ENCODE measurements at places on chromosomes 11 and 22.

GRCh38 chr11:130737041-130737830, 179.0 kb downstream of the SNX19 start:
- no peak overlapping the region for H3K4me3 ChIP-seq
- no peak overlapping the region for H3K27ac ChIP-seq
- no peaks in the 10 kb centered on the region for H3K4me1 ChIP-seq
- H3K36me3 ChIP-seq, result no peaks in the 10 kb centered on the region

- no peaks in the 10 kb centered on the region for H3K27me3 ChIP-seq
- no peaks in the 10 kb centered on the region for H3K36me3 ChIP-seq
Measured at GRCh38 chr11:4671741-4672140, 25.9 kb downstream of the OR51E2 start.

DNA sequence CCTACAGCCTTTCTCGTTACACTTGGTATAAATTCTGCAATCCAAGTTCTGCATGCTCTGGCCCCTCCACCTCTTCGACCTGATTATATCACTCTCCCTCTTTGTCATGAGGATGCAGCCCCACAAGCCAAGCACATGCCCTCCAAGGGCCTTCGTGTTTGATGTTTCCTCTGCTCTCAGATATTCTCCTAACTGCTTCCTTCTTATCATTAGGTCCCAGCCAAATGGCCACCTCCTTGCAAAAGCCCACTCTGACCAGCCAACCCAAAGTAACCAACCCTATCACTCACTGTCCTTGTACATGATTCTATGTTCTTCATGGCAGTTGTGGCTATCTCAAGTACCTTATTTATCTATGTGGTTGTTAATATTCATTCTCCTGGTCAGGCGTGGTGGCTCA, 38.3 kb upstream of the LRRC55 start:
- no peak overlapping the region for H3K27ac ChIP-seq
- H3K27me3 ChIP-seq, result no peaks in the 10 kb centered on the region
- no peak overlapping the region for H3K4me3 ChIP-seq
- no peaks in the 10 kb centered on the region for H3K4me1 ChIP-seq

DNA sequence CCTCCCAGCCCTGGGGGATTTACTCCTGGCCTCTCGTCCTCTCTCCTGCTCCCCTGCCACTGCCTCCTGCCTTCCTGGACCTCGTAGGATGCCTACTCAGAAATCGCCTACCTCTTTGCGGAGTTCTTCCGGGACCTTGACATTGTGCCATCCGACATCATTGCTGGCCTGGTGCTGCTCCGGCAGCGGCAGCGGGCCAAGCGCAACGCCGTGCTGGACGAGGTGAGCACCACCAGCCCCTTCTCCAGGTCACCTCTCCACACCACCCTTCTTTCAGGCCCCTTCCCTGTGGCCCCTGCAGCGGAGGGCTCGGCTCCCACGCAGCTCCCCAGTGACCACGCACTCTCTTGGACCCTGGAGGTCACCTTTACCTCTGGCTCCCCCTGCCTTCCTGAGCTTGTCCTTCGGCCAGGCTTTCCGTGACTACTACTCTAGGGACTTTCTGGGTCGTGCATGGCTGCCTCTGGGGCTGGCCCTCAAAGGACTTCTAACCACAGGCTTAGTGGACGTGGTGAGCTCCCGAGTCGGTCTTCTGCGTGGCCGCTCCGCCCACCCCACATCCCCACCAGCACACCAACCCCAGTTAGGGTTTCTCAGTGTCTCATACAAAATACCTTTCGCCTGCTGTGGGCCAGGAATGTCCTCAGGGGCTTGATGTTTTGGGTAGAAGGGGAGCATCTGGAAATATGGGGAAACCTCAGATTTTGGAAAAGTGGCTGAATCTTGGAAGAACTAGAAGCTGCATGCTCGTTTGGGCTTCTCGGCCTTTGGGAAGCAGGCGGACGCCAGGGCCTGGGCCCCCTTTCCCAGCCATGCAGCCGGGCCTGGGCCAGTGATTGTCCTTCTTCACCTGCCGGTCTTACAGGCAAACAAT, 24.1 kb upstream of the MYRF start:
- no peak for DNase-seq
- no peaks in the 10 kb centered on the region for H3K27me3 ChIP-seq
- H3K36me3 ChIP-seq, result peaks cover 4% of the 10 kb centered on the region
- no peak overlapping the region for H3K27ac ChIP-seq

DNA sequence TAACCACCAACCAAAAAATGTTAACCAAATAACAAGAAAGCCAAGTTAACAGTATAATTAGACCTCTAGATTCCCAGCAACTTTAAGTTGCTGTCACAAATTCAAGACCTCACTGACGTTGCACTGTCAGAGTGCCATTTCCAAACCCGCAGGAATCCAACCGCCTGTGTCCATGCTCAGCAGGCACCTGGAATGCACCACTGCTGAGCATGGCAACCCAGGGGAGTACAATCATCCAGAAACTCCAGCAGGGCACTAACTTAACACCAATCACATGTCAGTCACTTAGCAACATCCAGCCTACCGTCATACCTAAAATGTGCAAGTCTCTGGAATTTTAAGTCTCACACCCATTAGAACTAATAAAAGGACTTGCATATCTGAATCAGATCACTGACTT, 48.8 kb downstream of the SMCO4 start:
- no peak for DNase-seq
- no peak overlapping the region for H3K27ac ChIP-seq
- H3K4me3 ChIP-seq, result no peak overlapping the region

GRCh38 chr11:93054881-93055280, 85.4 kb downstream of the MTNR1B start:
- no peaks in the 10 kb centered on the region for H3K4me1 ChIP-seq
- no peak overlapping the region for H3K27ac ChIP-seq
- H3K4me3 ChIP-seq, result no peak overlapping the region
- no peaks in the 10 kb centered on the region for H3K36me3 ChIP-seq
- H3K27me3 ChIP-seq, result peaks cover 3% of the 10 kb centered on the region
- no peak for DNase-seq

DNA sequence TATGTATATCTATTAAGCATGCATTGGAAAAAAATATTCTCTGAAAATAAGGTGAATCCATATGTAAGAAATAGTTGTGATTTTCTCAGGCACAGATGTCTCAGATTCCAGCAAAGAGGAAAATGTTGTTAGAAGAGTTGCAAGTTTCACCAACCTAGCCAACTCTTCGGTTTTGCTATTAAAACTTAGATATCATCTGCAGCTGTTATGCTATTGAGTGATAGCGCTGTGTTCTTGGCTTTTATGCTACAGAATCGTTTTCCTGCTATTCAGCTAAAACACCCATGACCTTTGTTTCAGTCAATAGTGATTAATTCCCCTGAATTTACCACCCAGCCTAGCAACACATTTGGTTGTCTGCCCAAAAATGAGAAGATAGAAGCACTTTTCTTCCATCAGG, 795.6 kb upstream of the ANO3 start:
- no peaks in the 10 kb centered on the region for H3K4me1 ChIP-seq
- no peak overlapping the region for H3K4me3 ChIP-seq
- H3K36me3 ChIP-seq, result no peaks in the 10 kb centered on the region
- no peak overlapping the region for H3K27ac ChIP-seq

- no peak overlapping the region for H3K27ac ChIP-seq
- H3K4me3 ChIP-seq, result no peak overlapping the region
- no peak for DNase-seq
- peaks cover 18% of the 10 kb centered on the region for H3K4me1 ChIP-seq
- no peaks in the 10 kb centered on the region for H3K27me3 ChIP-seq
- no peaks in the 10 kb centered on the region for H3K36me3 ChIP-seq
Measured at GRCh38 chr11:30364139-30364836, 41.4 kb downstream of the ARL14EP start.

- no peaks in the 10 kb centered on the region for H3K36me3 ChIP-seq
- no peak for DNase-seq
- no peak overlapping the region for H3K4me3 ChIP-seq
- no peaks in the 10 kb centered on the region for H3K27me3 ChIP-seq
Measured at GRCh38 chr11:125873881-125874555, 13.4 kb upstream of the HYLS1 start.

GRCh38 chr11:11977206-11977938, 31.1 kb downstream of the DKK3 start:
- H3K4me1 ChIP-seq, result peaks cover 15% of the 10 kb centered on the region
- H3K4me3 ChIP-seq, result no peak overlapping the region
- no peaks in the 10 kb centered on the region for H3K36me3 ChIP-seq
- no peak for DNase-seq
- H3K27me3 ChIP-seq, result no peaks in the 10 kb centered on the region

GRCh38 chr22:38935023-38935422, 22.4 kb upstream of the APOBEC3A start:
- no peak for DNase-seq
- no peak overlapping the region for H3K27ac ChIP-seq
- H3K4me3 ChIP-seq, result no peak overlapping the region
- peaks cover 16% of the 10 kb centered on the region for H3K4me1 ChIP-seq

DNA sequence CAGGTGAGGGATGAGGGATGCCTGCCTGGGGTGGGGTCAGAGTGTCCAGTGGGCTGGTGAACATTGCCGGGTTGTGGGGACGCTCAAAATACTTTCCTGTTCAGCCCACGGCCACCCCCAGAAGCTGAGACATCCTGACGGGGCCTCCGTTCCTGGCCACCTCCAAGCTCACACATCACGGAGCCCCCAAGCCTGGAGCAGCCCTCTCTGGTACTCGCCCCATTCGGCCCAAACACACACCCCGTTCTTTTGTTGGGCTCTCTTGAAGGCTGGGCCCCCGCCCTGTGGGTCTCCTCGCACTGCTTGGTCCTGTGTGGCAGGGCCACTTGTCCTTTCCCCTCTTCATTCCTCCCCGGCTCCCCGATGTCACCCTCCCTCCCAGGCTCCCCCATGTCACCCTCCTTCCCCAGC, 442.6 kb downstream of the TBC1D22A start:
- H3K27ac ChIP-seq, result no peak overlapping the region
- H3K36me3 ChIP-seq, result no peaks in the 10 kb centered on the region
- no peaks in the 10 kb centered on the region for H3K4me1 ChIP-seq
- no peaks in the 10 kb centered on the region for H3K27me3 ChIP-seq

GRCh38 chr11:74490941-74491340, 2.6 kb downstream of the LIPT2 start:
- H3K4me3 ChIP-seq, result no peak overlapping the region
- no peak overlapping the region for H3K27ac ChIP-seq
- peaks cover 14% of the 10 kb centered on the region for H3K36me3 ChIP-seq

- no peaks in the 10 kb centered on the region for H3K27me3 ChIP-seq
- no peak for DNase-seq
- H3K36me3 ChIP-seq, result no peaks in the 10 kb centered on the region
- H3K4me3 ChIP-seq, result peak overlapping the region; percentile 1
Measured at GRCh38 chr11:117823946-117824420, 561 bp downstream of the FXYD2 start.

- no peak overlapping the region for H3K4me3 ChIP-seq
- H3K27ac ChIP-seq, result no peak overlapping the region
- no peaks in the 10 kb centered on the region for H3K27me3 ChIP-seq
- DNase-seq, result no peak
Measured at GRCh38 chr11:3984896-3985295, 109.7 kb upstream of the RRM1 start.

DNA sequence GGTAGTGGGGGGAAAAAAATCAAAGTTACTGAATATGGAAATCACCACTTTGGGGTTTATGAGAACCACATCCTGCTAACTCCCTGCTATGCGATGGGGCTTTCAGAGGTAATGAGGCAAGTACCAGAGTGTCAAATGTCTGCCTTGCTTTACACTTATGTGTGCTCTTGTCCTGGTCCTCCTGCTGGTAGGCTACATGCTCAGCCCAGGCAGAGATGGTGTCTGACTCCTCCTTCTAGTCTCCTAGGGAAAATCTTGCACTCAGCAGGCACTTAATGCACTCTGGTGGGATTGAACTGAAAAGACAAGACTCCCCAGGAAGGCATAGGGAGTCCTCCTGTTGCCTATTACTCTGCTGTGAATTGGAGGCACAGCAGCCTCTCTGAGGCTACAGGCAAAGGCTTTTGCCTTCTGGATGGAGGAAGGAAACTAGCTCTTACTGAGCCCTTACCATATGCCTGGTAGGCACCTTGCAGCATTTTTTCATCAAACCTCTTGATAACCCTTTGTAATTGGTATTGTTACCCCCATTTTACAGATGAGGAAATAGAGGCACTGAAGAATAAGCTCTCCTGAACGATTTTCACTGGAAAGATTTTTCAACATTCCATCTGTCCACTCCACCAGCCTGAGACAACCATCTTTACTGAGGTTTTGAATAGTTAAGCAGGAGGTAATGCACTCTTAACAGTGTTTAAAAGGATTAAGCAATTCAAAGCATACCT, 132.1 kb upstream of the PAX6 start:
- no peak overlapping the region for H3K27ac ChIP-seq
- no peaks in the 10 kb centered on the region for H3K27me3 ChIP-seq
- H3K4me1 ChIP-seq, result no peaks in the 10 kb centered on the region
- DNase-seq, result no peak

DNA sequence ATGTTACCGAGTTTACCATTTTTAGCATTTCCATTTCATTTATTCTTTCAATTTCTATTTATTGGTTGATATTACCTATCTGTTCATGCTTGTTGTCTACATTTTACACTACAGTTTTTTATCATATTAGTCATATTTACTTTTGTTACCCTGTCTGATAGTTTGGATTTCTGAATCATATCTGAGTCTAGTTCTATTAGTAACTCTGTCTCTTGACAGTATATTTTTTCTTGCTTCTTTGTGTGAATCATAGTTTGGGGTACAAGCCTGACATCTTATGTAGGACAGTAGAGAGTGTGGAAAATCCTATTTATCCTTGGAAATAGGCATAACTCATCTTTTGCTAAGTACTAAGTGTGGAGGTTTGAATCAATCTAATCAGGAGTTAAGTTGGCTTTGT, 263.9 kb upstream of the SESN3 start:
- H3K4me3 ChIP-seq, result no peak overlapping the region
- H3K27me3 ChIP-seq, result no peaks in the 10 kb centered on the region
- H3K36me3 ChIP-seq, result no peaks in the 10 kb centered on the region
- peaks cover 9% of the 10 kb centered on the region for H3K4me1 ChIP-seq
- no peak for DNase-seq

DNA sequence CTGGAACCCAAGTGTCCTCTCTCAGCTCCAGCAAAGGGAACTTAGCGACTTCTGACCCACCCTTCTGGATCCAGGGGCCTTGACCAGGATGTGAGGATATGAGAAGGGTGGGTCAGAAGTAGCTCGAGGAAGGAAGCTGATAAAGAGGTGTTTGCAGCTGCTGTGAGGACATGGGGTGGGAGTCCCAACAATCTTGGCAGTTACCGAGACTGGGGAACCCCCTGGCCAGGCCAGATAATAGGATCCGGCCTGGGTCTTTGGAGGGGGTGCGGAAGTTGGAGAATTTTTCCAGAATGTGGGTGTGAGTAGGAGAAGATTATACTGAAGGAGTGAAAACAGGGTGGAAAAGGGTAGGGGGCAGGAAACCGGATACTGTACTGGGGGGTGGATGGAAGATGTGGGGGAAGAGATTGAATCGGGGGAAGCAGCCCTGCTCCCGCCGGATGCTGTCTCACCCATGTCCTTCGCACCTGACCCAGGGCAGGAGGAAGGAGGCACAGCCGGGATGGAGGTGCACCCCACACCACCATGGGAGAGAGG, 2.8 kb upstream of the MCAM start:
- no peak overlapping the region for H3K4me3 ChIP-seq
- peak overlapping the region; percentile 88 for H3K27ac ChIP-seq
- no peak for DNase-seq
- peaks cover 79% of the 10 kb centered on the region for H3K4me1 ChIP-seq
- H3K36me3 ChIP-seq, result no peaks in the 10 kb centered on the region

- H3K4me1 ChIP-seq, result no peaks in the 10 kb centered on the region
- no peak overlapping the region for H3K27ac ChIP-seq
- no peak for DNase-seq
- H3K27me3 ChIP-seq, result no peaks in the 10 kb centered on the region
- H3K4me3 ChIP-seq, result no peak overlapping the region
- H3K36me3 ChIP-seq, result no peaks in the 10 kb centered on the region
Measured at GRCh38 chr22:47794851-47795250, 1032.4 kb downstream of the TBC1D22A start.

GRCh38 chr11:85732965-85733364, 47.0 kb upstream of the CCDC89 start:
- H3K27ac ChIP-seq, result no peak overlapping the region
- no peak overlapping the region for H3K4me3 ChIP-seq
- no peaks in the 10 kb centered on the region for H3K4me1 ChIP-seq
- H3K27me3 ChIP-seq, result no peaks in the 10 kb centered on the region

Data from esophagus squamous epithelium (tissue), 5 donors.